A673 (cell line): ENCODE measurements at places on chromosomes 6 and 20. TPM values are rescaled to one million over a fixed set of nuclear protein-coding genes. Genes with fewer than 3 reads are reported as not detected.

VSX1 gene
- total RNA-seq: not detected in 2 replicates

DNA sequence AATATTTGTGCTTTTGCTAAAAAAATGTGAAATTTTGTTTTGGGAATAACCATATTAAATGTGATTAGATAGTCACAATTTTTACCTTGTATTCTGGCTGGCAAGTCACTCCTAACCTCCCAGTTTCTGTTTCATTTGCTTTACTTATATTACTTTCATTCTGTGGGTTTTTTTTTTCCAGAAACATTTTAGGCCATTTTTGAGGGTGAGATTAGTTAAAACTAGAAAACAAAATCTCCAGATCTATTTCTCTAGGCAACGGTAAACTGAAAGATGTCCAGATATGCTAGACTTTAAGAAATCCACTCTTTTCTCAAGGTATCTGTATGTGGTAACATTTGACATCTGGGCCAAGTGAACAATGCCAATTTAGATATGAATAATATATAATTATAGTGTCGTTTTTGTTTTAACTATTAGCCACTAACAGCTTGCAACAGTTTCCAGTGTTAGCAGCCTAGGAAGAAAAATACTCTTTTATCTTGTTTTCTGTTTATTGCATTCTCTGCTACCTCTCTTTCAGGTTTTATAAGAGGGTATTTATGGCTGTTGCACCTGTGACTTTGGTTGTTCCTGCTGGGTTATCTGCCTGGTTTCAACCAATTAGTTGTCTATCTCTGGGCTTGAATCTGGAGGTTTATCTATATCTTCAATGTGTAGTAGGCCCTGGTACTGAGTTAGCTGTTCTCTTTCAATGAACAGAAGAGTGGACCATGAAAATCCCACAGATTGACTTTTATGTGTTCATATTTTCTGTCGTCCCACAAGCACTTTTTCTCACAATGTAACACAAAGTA lies 260.9 kb downstream of the NKAIN2 start:
- no peaks in the 10 kb centered on the region for H3K36me3 ChIP-seq
- no peaks in the 10 kb centered on the region for H3K27me3 ChIP-seq
- H3K4me1 ChIP-seq: no peaks in the 10 kb centered on the region
- H3K27ac ChIP-seq: no peak overlapping the region
- H3K4me3 ChIP-seq: no peak overlapping the region

GRCh38 chr20:40668449-40669228 lies 20.4 kb downstream of the MAFB start:
- no peaks in the 10 kb centered on the region for H3K27me3 ChIP-seq
- no peaks in the 10 kb centered on the region for H3K36me3 ChIP-seq
- H3K4me3 ChIP-seq: no peak overlapping the region

HAO1 gene
- total RNA-seq: not detected in 2 replicates

- H3K4me1 ChIP-seq: no peaks in the 10 kb centered on the region
- no peak overlapping the region for H3K27ac ChIP-seq
- no peak overlapping the region for H3K4me3 ChIP-seq
- DNase-seq: peak; percentile 3
Observed at GRCh38 chr20:9884061-9884460, 45.2 kb upstream of the PAK5 start.

DNA sequence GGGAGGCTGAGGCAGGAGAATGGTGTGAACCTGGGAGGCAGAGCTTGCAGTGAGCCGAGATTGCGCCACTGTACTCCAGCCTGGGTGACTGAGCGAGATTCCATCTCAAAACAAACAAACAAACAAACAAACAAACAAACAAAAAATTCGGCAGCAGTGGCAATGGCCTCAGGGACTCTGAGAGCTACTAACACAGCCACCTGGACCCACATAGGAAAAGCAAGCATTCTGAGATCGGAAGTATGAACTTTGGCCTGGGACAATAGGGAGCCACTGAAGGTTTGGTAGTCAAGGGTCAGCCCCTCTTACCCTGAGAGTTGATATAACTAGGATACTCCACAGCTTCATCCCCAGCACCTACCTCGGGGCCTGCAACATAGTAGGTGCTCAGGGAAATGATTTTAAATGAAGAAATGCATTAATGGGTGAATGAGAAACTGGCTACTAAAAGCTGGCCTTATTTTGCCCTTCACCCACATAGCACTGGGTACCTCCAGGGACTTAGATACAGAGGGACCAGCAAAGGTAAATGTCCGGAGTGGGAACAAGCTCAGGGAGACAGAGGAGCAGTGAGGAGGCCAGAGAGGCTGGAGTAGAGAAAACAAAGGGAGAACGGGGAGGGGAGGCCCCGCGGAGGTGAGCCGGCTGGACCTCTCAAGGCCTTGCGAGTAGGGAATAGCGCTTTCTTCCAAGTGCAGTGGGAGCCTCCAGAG lies 46.6 kb upstream of the PTGIS start:
- H3K27me3 ChIP-seq: no peaks in the 10 kb centered on the region
- no peaks in the 10 kb centered on the region for H3K36me3 ChIP-seq
- no peaks in the 10 kb centered on the region for H3K4me1 ChIP-seq
- no peak overlapping the region for H3K4me3 ChIP-seq
- DNase-seq: no peak
- no peak overlapping the region for H3K27ac ChIP-seq

TRPC4AP gene
- total RNA-seq: 34.6 and 39.5 TPM in 2 replicates

DNA sequence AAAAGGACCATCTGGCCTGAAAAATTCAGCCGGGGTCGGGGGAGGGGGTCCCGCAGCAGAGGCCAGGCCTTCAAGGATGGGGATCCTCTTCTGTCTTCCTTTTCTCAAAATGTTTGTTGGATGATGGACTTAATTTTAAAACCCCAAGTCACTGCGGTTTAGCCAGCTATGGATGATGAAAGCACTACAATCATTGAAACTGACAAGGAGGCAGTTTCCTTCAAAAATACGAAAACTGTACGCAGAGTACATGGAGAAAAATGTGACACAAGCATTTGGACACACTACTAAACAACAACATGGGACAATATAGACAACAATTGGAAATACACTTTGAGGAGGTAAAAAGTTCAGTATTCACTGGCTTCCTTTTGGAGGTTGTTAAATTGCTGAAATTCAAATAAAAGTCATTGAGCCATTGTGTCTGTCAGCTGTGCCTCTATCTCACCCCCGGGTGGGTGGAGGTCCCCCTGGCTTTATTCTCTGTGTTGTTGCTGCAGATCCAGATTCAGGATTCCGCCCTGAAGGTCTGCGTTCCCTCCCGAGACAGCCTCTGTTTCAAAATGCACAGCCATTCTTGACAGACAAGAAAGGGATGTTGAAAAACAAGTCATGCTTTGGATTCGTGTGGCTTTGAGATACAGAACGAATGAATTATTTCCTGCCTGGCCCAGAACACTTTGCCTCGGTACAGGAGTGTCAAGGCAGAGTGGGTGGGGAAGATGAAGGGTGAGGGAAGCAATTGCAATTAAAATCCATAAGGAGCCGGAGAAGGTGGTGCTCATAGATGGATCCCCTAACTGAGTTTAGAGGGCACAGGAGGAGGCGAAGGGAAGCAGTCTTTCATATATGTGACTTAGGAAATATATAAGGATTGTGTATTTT lies 118.2 kb downstream of the TTLL2 start:
- no peaks in the 10 kb centered on the region for H3K4me1 ChIP-seq
- no peak overlapping the region for H3K27ac ChIP-seq
- DNase-seq: no peak
- H3K36me3 ChIP-seq: no peaks in the 10 kb centered on the region

GRCh38 chr6:21277601-21278374 lies 315.8 kb upstream of the SOX4 start:
- H3K4me3 ChIP-seq: no peak overlapping the region
- H3K36me3 ChIP-seq: no peaks in the 10 kb centered on the region
- H3K4me1 ChIP-seq: no peaks in the 10 kb centered on the region
- no peak overlapping the region for H3K27ac ChIP-seq
- H3K27me3 ChIP-seq: no peaks in the 10 kb centered on the region

DNA sequence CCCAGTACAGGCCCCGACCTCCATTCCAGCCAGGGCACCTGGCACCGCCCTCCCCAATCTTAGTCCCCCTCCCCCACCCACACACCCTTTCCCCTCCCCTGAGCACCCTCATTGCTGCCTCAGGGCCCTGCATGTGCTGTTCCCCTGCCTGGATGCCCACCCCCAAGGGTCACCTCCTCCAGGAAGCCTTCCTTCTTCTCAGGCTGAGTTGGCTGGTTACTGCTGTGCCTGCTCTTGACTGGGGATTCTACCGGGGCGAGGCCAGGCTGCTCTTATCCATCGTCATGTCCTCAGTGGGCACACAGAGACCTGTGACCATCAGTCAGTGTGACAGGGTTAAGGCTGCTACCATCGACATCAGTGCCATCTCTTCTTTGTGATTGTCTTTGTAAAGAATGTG lies 23.6 kb downstream of the BHLHE23 start:
- no peak for DNase-seq
- no peaks in the 10 kb centered on the region for H3K36me3 ChIP-seq
- peaks cover 16% of the 10 kb centered on the region for H3K4me1 ChIP-seq
- H3K27ac ChIP-seq: no peak overlapping the region
- H3K27me3 ChIP-seq: peaks cover 24% of the 10 kb centered on the region

- H3K36me3 ChIP-seq: no peaks in the 10 kb centered on the region
- H3K4me3 ChIP-seq: no peak overlapping the region
- no peak overlapping the region for H3K27ac ChIP-seq
- DNase-seq: no peak
Observed at GRCh38 chr20:42957018-42957703, 232.5 kb downstream of the PTPRT start.

DNA sequence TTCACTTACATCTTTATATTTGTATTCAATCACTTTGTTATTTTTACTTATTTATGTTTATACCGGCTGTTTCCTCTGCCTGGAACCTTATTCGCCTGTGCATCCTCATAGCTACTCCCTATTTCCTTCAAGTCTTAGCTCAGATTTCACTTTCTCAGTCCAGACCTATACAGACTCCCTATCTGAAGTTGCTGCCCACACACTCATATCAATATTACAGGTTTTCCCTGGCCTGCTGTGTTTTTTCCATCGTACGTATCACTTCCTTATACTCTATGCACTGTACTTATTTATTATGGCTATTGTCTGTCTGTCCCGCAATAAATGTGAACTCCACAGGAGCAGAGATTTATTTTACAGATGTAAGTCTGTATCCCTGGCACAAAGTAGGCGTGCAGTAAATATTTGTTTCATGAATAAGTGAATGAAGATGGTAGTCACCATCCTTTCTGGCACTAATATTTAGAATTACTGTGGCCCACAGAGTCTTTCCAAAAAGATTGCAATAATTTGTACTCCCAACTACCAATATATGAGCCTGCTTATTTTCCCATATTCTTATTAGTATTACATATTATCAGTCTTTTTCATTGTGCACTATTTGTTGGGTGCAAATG lies 64.9 kb downstream of the TNFAIP3 start:
- no peaks in the 10 kb centered on the region for H3K36me3 ChIP-seq
- no peak for DNase-seq
- peaks cover 5% of the 10 kb centered on the region for H3K27me3 ChIP-seq
- no peaks in the 10 kb centered on the region for H3K4me1 ChIP-seq
- no peak overlapping the region for H3K27ac ChIP-seq
- H3K4me3 ChIP-seq: no peak overlapping the region

GRCh38 chr6:43935921-43936439 lies 166.0 kb downstream of the VEGFA start:
- H3K4me3 ChIP-seq: no peak overlapping the region
- H3K4me1 ChIP-seq: no peaks in the 10 kb centered on the region
- no peak overlapping the region for H3K27ac ChIP-seq

GRCh38 chr20:50083034-50083433 lies 29.9 kb downstream of the UBE2V1 start:
- H3K27ac ChIP-seq: no peak overlapping the region
- peaks cover 20% of the 10 kb centered on the region for H3K4me1 ChIP-seq
- no peaks in the 10 kb centered on the region for H3K27me3 ChIP-seq
- no peak overlapping the region for H3K4me3 ChIP-seq
- no peak for DNase-seq

SGK2 gene
- 0.13 and 1.1 TPM in 2 replicates for total RNA-seq

PPIL6 gene
- total RNA-seq: 1.8 and 2.6 TPM in 2 replicates

- peaks cover 38% of the 10 kb centered on the region for H3K4me1 ChIP-seq
- H3K36me3 ChIP-seq: no peaks in the 10 kb centered on the region
- no peak overlapping the region for H3K4me3 ChIP-seq
- DNase-seq: peak; percentile 78
- H3K27me3 ChIP-seq: no peaks in the 10 kb centered on the region
Observed at GRCh38 chr6:41531591-41532582, 14.3 kb upstream of the FOXP4 start.

DNA sequence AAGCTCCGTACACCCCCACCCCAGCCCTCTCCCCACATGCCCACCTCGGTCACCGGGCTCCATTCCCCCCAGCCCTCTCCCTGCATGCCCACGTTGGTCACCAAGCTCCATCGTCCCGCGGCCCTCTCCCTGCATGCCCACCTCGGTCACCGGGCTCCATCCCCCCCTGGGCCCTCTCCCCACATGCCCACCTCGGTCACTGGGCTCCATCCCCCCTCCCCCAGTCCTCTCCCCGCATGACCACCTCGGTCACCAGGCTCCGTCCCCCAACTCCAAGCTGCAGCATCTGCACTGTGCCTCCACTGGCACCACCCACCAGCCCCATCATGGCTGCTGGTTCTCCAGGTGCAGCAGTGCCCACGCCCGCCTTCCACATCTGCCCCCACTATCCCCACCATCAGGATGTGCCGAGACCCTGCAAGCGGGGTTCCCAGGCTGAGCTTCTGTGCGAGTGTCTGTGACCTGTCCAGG lies 16.8 kb downstream of the TAF4 start:
- no peak overlapping the region for H3K27ac ChIP-seq
- no peaks in the 10 kb centered on the region for H3K36me3 ChIP-seq
- H3K27me3 ChIP-seq: no peaks in the 10 kb centered on the region
- no peaks in the 10 kb centered on the region for H3K4me1 ChIP-seq
- no peak overlapping the region for H3K4me3 ChIP-seq

GRCh38 chr6:144213315-144213714 lies 63.0 kb downstream of the STX11 start:
- H3K36me3 ChIP-seq: no peaks in the 10 kb centered on the region
- DNase-seq: no peak
- H3K4me1 ChIP-seq: no peaks in the 10 kb centered on the region
- H3K4me3 ChIP-seq: no peak overlapping the region
- H3K27me3 ChIP-seq: peaks cover 1% of the 10 kb centered on the region

DNA sequence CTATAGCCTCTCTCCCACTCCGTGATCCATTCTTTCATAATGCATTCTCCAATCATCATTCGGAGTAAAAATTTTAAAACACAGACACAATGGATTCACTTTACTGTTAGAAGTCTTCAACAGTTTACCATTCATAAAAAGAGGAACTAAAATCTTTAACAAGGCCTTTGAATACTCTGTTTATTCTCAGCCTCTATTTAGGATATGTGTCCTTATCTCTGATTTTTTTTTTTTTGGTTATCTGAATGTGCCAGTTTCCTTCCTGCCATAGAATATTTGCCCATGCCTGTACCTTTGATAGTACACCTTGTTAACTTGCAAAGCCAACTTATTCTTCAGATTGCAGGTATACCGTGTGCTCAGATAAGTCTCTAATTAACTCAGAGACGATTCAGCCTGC lies 11.1 kb downstream of the CRISP1 start:
- no peaks in the 10 kb centered on the region for H3K27me3 ChIP-seq
- no peak overlapping the region for H3K4me3 ChIP-seq
- no peak overlapping the region for H3K27ac ChIP-seq
- H3K36me3 ChIP-seq: no peaks in the 10 kb centered on the region

- H3K4me1 ChIP-seq: peaks cover 55% of the 10 kb centered on the region
- peak; percentile 86 for DNase-seq
- H3K4me3 ChIP-seq: peak overlapping the region; percentile 17
- H3K27me3 ChIP-seq: no peaks in the 10 kb centered on the region
- H3K27ac ChIP-seq: peak overlapping the region; percentile 83
Observed at GRCh38 chr6:6856538-6857523, 250.9 kb upstream of the RREB1 start.

GRCh38 chr6:133274813-133275212 lies 33.7 kb downstream of the EYA4 start:
- DNase-seq: no peak
- no peak overlapping the region for H3K27ac ChIP-seq
- no peaks in the 10 kb centered on the region for H3K36me3 ChIP-seq
- H3K27me3 ChIP-seq: no peaks in the 10 kb centered on the region
- no peak overlapping the region for H3K4me3 ChIP-seq
- H3K4me1 ChIP-seq: no peaks in the 10 kb centered on the region
